ENCODE measurements at places on chromosomes 7 and 10. TPM values are rescaled to one million over a fixed set of nuclear protein-coding genes. Genes with fewer than 3 reads are reported as not detected.

WNT2 gene
- 12.9 TPM for total RNA-seq

SHTN1 gene
- 40.4 TPM for total RNA-seq

KIF20B gene
- 5.1 TPM for total RNA-seq

DNAJB12 gene
- 39.9 TPM for total RNA-seq

SLC35G1 gene
- 4.4 TPM for total RNA-seq

CAV2 gene
- 192 TPM for total RNA-seq

ZNF365 gene
- total RNA-seq = 1.3 TPM

PVRIG gene
- total RNA-seq = 1.4 TPM

AOAH gene
- total RNA-seq = 20.8 TPM

TEX36 gene
- total RNA-seq = not detected

ARHGAP12 gene
- 27.2 TPM for total RNA-seq

TAS2R5 gene
- total RNA-seq = 2.2 TPM

CXCL12 gene
- 40.8 TPM for total RNA-seq

ING3 gene
- 17.9 TPM for total RNA-seq

EPDR1 gene
- total RNA-seq = 70.3 TPM

ACBD7 gene
- total RNA-seq = not detected

WEE2 gene
- total RNA-seq = not detected

MBL2 gene
- total RNA-seq = not detected

HOXA7 gene
- total RNA-seq = 2.9 TPM

ARPC1B gene
- total RNA-seq = 219 TPM

BPGM gene
- total RNA-seq = 14.8 TPM

HOXA13 gene
- not detected for total RNA-seq

EPHA1 gene
- total RNA-seq = 13.9 TPM

RBM20 gene
- 0.41 TPM for total RNA-seq

POP7 gene
- 20.2 TPM for total RNA-seq

STN1 gene
- 42.3 TPM for total RNA-seq

UBTD1 gene
- total RNA-seq = 37.5 TPM

RAPGEF5 gene
- total RNA-seq = 139 TPM

CCDC7 gene
- 23.6 TPM for total RNA-seq

CLRN3 gene
- total RNA-seq = not detected

PRTFDC1 gene
- 2.7 TPM for total RNA-seq

PDE1C gene
- total RNA-seq = 13.0 TPM

SLC26A3 gene
- total RNA-seq = not detected

OPALIN gene
- not detected for total RNA-seq

NCF1 gene
- 32.8 TPM for total RNA-seq

ABCB1 gene
- 7.5 TPM for total RNA-seq

FAM221A gene
- 9.0 TPM for total RNA-seq

SPDYE16 gene
- 0.90 TPM for total RNA-seq

PNLIPRP1 gene
- not detected for total RNA-seq

RAB18 gene
- 89.2 TPM for total RNA-seq

MNX1 gene
- total RNA-seq = 0.93 TPM

ZP3 gene
- 0.84 TPM for total RNA-seq

PNPLA8 gene
- 27.4 TPM for total RNA-seq

CFAP43 gene
- 0.75 TPM for total RNA-seq

SPACDR gene
- total RNA-seq = 1.8 TPM

NACAD gene
- 2.3 TPM for total RNA-seq

PLAC9 gene
- 24.1 TPM for total RNA-seq

TMEM236 gene
- 5.0 TPM for total RNA-seq

CDHR1 gene
- total RNA-seq = 0.35 TPM

PTPRE gene
- total RNA-seq = 70.6 TPM

LRGUK gene
- 0.49 TPM for total RNA-seq

IGF2BP3 gene
- 3.3 TPM for total RNA-seq

STOX1 gene
- 0.46 TPM for total RNA-seq

LIPN gene
- 1.0 TPM for total RNA-seq

All from upper lobe of right lung (tissue), 1 donor.